ENCODE measurements at places on chromosomes 7 and 10. TPM values are rescaled to one million over a fixed set of nuclear protein-coding genes. Genes with fewer than 3 reads are reported as not detected.
A peak's percentile ranks its signal among the peaks of the same experiment; 100 is the strongest.

The GPR37 gene
- total RNA-seq: not detected

The OR13A1 gene
- total RNA-seq: not detected

- DNase-seq: no peak
Measured at GRCh38 chr10:47403446-47404318, 19.6 kb upstream of the ZNF488 start.

DNA sequence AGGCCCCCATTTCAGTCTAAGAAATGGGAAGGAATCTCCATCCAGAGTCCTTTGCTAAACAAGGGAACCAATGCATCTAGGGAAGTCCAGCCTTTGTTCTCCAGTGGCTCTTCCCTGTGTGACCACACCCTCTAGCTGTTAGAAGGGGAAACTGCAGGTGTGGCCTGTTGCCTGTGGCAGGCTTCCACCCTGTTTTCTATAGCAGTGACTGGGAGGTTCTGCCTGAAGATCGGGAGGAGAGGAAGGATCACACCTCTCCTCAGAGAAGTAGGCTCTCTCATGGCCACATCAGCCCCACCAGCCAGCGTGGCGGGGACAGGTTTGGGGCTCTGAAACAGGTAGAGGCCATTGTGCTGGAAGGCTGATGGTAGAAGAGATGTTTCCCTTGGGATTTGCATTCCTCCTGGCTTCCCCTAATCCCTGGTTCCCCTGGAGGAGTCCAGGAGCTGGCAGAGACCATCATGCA is 47.7 kb upstream of the TRIM8 start:
- DNase-seq: peak; percentile 55
